HepG2 (cell line): ENCODE measurements at places on chromosomes 11 and 22. TPM values are rescaled to one million over a fixed set of nuclear protein-coding genes. Genes with fewer than 3 reads are reported as not detected.

Gene OR10A2
- not detected in 2 replicates for total RNA-seq

DNA sequence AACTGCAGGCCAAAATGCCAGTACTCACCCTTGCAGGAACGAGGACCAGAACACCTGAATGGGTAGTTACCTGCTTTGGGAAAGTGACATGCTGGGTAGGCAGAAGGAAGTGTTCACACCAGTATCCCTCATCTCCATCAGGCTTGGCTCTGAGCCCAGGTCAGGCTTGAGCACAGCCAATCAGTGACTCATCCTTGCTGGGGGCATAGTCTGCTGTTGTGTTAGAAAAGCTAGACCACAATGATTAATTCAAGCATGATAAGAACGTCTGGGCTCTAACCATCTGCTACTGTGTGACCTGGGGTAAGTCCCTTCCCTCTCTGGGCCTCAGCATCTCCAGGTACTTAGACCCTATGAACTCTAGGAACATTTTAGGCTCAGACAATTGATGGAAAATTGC is 450.4 kb downstream of the MIAT start:
- peak; percentile 30 for DNase-seq

DNA sequence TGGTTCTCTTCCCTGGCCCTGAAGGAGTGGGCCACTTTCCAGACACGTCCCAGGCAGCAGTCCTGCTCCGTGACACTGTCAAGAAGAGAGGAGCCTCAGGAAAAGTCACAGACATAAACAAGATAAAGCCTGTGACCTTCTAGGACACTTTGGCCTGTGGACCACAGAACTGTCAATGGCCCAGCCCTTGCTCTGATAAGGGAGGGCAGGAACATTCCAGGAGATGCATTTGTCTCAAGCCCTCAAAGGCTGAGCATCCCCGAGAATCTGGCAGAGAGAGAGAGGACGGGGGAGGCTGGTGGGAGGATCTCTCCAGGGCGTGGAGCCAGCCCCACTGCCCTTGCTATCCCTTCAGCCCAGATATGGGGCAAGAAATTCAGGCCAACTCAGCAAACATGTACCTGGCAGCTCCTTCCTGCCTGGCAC is 476.4 kb downstream of the INSC start:
- no peak for DNase-seq

DNA sequence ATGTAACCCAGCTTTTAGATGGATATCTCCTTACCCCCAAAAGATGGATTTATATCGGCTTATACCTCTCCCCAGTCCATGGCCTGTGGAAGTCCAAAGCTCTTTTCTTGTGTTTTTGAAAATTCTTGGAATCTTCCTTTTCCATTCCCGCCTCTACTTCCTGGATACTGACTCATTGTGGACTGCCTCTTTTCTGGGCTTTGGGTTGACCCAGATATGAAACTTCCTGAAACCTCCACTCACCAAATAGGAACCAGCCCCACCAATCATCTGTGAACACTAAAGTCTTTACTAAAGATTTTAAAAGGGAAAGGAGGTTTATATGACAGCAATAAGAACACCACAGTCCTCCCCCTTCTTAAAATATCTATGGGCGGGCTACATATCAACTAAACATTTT is 163.4 kb upstream of the SYN3 start:
- DNase-seq, result no peak

- DNase-seq, result no peak
Measured at GRCh38 chr11:92253945-92254344, 29.3 kb downstream of the FAT3 start.

DNA sequence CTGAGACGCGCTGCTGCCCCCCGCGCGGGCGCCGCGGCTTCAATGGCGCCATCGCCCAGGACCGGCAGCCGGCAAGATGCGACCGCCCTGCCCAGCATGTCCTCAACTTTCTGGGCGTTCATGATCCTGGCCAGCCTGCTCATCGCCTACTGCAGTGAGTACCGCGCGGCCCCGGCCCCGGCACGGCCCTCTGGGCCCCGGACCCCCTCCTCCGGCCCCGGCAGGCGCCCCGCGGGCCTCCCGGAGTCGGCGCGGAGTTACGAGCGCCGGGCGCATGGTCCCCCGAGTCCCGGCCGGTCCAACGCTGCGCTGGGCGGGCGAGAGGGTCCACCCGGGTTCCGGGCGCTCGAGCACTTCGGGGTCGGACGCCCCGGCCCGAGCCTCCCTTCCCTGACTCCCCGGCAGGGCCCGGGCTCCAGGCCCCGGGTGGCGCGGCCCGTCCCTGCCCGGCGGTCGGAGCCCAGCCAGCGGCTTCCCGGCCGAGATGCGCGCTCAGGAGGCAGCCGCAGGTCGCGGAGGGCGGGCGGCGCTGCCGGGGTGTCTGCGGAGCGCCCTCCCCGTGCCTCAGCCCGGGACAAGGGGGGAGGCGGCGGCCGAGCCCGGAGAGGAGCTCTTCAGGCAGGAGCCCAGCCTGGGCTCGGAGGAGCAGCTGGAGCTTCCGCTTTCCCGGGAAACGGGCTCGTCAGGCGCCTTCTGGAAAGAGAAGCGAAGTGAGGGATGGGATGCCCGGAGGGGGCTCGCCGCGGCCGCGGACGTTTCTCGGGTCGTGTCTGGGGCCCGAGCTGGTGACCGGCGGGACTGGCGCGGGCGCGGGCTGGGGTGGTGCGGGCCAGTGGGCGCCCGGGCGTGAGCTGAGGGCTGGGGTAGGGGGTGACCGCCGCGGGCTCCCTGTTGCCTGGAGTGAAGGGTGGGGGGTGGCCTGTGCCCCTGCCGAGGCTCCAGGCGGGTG is 1337.8 kb downstream of the BRD1 start:
- DNase-seq, result no peak
